ENCODE measurements at places on chromosomes 4 and X.

DNA sequence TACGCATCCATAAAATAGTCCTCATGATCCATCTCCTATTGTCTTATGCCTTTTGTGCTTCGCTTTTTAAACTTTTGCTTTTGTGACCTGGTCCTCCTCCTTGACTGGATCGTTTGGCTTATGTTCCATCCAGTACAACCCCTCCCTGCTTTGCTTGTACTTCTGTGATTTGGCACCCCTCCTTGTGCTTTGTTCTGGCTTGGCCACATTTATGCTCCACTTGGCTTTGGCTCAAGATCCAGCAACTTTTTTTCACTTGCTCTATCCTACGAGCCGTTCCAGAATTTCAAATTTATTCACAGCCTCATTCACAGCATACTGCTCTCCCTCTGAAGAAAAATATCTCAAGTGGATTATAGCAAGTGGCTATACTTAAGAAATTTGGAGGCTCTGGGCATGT lies 28.0 kb upstream of the GLRA2 start:
- peak; percentile 25 for DNase-seq

- DNase-seq = no peak
Observed at GRCh38 chrX:114985967-114986592, 31.3 kb downstream of the IL13RA2 start.

GRCh38 chrX:136157187-136157586 lies 9.9 kb downstream of the FHL1 start:
- no peak for DNase-seq

GRCh38 chr4:171812333-171812664 lies 905 bp upstream of the GALNTL6 start:
- no peak for DNase-seq

DNA sequence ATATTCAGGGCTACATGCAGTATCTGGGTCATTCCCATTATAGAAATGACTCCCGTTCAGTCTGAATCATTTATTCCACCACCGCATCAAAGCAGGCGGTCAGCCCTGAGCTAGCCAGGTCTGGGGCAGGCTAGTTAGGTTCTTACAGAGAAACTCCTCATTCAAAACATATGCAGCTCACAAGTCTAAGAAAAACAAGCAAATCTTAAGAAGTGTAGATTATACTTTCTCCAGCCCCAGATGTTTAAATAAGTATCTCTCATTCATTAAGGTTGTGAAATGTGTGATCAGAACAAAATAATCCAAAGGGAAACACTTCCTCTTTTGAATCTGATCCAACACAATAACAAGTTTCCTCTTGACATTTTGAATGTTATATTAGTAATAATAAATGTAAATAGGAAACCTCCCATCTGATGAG lies 441.9 kb downstream of the INPP4B start:
- no peak for DNase-seq

- DNase-seq = no peak
Observed at GRCh38 chr4:108372681-108373080, 203.9 kb upstream of the LEF1 start.

DNA sequence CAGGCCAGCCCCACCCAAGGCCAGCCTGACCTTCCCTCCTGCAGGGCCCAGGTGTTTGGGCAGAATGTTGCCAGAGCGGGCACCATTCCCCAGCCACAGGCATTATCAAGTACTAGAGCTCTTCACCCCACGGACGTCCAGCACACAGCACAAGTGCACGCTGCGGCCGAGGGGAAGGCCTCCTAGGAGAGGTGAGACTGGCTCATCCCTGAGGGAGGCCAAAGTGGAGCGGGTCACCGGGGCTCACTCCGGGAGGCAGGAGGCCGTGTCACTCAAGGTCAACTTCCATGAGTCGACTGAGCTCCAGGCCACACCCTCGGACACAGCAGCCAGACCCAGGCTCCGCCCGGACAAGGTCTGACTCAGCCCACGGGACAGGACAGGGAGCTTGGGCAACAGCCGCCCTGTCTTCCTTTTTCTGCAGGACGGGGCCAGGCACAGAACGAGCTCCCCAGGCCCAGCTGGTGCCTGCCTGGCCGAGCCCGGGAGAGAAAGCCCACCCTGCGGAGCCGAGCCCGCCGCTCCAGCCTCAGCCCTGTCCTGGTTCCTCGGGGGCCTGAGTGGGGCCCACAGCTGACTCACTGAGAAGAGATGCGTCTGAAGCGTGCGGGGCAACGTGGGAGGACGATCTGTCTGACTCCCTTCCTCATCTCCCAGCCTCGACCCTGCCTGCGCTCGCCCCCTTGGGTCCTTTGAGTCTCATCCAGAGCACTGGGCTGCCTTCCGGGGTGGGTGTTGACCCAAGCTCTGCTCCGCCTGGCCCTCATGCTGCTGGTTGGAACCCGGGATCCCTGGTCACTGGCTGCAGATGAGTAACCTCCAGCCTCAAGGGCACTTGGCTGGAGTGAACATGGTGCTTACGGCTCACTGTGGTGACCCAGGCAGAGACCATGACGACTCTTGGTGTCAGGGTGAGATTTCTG lies 1.6 kb downstream of the SLC49A3 start:
- no peak for DNase-seq

DNA sequence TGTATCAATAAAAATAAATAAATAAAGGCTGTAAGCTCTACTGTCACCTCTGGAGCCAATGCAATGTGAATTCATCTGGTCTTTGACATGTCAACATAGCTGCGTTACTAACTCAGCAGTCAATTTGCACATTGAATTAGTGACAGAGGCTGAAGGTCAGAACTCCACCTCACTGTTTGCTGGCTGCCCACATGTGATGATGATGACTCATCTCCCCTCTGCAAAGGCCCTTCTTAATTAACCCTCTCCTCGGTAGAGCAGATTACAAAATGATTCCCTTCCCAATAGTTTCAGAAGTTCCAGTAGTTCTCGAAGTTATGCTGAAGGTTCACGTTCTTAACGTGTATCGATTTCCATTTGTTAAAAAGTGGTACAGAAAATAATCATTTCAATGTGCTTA lies 1626.0 kb upstream of the TENM3 start:
- DNase-seq = no peak

GRCh38 chr4:152304220-152304619 lies 231.7 kb downstream of the FBXW7 start:
- DNase-seq = no peak

GRCh38 chr4:113637363-113637762 lies 124.2 kb downstream of the CAMK2D start:
- DNase-seq = no peak

DNA sequence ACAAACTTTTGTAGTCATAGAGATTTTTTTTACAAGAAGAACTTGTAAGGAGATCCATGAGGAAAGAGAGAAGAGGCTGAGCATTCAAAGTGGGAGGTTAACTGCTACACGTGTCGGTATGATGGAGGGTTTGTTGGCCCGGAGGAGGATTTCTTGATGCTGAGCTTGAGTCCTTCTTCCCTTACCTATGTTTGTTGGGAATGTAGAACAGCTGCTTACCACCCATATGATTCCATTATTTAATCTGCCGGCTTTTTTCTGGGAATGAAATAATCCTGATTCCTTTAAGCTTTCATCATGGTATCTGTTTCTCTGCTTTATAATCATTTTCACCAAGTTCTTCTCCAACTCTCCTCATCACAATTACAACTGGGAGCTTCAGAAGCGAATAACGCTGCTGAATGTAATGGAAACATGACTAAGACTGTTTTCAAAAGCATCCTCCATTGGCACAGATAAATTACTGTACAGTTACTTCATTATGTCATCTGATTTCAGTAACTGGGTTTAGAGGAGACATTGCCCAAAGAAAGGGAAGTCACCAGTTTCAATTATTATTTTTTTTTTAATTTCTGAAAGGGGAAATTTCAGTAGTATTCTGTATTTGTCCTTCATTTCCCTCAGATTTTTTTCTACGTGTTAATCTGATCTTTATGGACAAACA lies 420.6 kb downstream of the SPRY1 start:
- DNase-seq = no peak

GRCh38 chr4:54185866-54186265 lies 43.2 kb upstream of the PDGFRA start:
- DNase-seq = no peak

- no peak for DNase-seq
Observed at GRCh38 chr4:41399231-41399630, 138.7 kb upstream of the LIMCH1 start.

- no peak for DNase-seq
Observed at GRCh38 chrX:149491812-149492211, 13.3 kb downstream of the IDS start.

DNA sequence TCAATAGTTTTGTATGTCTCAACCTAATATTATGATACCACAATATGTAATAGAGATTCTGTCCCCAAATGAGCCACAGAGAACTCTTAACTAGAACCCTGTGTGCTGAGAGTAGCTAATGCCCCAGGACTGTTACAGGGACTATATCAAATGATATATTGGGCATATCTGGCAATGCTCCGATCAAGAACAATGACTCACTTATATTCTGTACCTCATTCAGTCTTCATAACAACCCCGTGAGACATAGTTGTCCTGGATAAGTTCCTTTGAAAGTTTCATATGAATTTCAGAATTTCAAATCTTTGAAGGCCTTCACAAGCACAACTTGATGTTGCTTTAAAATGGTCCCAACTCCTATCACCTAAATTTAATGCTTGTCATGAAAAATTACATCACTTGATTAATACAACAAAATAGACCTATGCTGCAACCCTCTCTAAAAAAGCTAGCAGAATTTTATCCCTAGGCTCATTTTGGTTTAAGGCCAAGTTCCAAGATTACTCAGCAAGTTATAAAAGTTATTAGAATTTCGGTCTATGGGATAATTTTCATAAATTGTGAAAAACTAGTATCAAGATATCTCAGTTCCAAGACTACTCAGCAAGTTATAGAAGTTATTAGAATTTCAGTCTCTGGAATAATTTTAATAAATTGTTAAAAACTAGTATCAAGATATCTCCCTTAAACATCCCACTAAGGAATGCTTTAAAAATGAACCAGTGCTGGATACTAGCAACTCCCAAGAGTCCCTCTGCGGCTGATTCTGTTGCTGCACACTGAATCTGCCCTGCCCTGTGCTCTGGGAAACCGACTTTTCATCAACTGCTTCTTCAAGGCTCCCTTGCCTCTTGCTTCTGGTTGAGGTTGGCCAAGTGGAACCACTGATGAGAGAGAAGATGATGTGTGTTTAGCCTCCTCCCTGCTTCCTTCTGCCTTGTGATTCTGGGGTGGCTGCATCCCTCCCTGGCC lies 6.0 kb upstream of the ANXA3 start:
- no peak for DNase-seq

DNA sequence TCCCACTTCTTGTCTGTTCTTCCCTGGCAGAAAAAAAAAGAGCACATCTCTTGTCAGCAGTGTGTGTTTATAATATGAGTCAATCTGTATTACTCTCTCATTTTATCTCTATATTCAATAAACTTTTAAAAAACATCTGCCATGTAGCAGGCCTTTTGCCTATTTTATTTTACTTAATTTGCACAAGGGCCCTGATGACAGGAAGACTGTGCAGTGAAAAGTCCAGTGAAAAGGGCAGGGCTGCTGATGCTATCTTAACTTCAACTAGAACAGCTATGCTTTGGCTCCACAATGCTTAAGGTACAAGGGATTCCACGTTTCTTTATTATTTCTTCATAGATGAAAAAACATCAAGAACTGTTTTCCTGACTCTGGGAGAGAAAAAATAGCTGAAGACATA lies 97.0 kb upstream of the DGKK start:
- DNase-seq = no peak

- no peak for DNase-seq
Observed at GRCh38 chrX:7941390-7942042, 14.3 kb upstream of the PNPLA4 start.

- no peak for DNase-seq
Observed at GRCh38 chr4:1255151-1255550, 6.2 kb upstream of the CTBP1 start.

- no peak for DNase-seq
Observed at GRCh38 chr4:154868414-154869194, 87.5 kb downstream of the RBM46 start.

DNA sequence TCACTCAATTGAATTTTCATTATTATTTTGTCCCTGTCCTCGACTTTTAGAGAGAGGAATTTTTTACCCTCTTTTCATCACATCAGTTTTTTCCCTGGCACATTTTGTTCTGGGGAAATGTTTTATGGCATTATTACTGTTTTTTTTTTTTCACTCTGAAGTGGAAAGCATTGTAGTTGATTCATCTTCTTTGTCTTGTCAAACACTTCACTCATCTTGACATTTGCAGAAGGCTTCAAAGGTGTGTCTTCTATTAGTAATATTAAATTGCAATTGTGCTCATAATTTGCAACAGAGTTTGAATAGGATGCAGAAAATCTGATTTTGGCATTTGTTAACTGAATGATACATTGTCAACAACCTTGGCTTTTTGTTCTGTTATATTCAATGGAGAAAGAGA lies 545.4 kb upstream of the ARX start:
- no peak for DNase-seq

DNA sequence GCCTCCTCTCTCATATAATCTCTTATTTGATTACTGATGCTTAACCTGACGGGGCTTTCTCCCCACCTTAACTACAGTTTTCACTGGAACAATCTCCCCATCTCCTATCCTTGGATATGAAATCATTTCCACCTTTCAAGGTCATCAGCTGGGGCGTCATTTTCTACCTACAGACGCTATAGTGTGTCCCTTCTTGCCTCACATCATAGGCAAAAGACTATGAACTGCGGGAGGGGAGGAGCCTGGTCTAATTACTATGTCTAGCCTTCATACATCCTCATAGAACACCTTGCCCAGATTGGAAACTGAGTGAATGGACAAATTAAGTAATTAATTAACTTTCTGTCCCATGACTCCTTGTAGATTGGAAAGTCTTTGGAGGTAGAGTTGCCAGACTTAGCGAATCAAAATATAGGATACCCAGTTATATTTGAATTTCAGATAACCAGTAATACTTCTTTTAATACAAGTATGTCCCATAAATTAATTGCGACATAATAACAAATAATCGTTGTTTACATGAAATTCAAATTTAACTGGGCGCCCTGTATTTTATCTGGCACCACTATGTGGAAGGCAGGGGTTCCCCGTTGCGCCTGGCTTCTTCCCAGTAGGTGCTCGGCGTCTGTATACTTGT lies 752 bp upstream of the ATP6AP2 start:
- no peak for DNase-seq

- DNase-seq = no peak
Observed at GRCh38 chrX:136201601-136202000, 49.6 kb downstream of the MAP7D3 start.

All from NCI-H446 (cell line).